ENCODE measurements at places on chromosomes 13 and 19.

DNA sequence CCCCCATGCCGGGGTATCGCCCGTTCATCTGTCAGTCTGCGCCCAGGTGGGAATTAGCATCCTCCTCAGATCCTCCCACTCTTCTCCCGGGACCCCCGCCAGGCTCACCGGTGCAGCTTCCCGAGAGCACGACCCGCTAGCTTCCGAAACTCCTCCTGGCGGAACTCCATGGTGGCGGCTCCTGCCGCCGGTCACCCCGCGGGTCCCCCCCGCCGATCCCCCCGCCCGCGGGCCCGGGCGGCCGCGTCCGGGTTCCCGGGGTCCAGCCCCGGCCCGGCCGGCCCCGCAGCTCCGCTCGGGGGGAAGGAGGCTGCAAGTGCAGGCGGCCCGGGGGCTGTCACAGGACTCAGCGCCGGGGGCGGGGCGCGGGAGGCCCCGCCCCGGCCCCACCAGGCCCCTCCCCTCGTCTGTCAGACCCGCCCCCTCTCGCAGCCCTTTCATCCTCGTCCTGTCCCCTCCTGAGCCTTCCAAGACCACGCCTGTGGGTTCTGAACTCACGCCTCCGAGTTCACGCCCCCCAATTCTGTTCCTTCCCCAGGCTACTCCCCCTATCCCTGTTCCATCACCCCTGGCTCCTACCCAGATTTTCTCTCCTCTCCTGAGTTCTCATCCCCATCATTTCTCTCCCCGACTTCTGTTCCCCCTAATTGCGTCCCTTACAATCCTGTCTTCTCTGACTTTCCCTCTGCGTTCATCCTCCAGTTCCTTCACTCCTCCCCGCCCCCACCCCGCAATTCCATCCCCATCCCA, at the start of gene SLC17A7:
TSS of gene SLC17A7 (minus strand) at position 318 of the 750 bp plus-strand sequence. CDS start at position 170, 148 bp downstream.
- DNase-seq, result no peak

GRCh38 chr13:99722931-99723330, 221.7 kb downstream of the TM9SF2 start:
- no peak for DNase-seq

GRCh38 chr19:4014541-4015491, 7.3 kb downstream of the PIAS4 start:
- no peak for DNase-seq

DNA sequence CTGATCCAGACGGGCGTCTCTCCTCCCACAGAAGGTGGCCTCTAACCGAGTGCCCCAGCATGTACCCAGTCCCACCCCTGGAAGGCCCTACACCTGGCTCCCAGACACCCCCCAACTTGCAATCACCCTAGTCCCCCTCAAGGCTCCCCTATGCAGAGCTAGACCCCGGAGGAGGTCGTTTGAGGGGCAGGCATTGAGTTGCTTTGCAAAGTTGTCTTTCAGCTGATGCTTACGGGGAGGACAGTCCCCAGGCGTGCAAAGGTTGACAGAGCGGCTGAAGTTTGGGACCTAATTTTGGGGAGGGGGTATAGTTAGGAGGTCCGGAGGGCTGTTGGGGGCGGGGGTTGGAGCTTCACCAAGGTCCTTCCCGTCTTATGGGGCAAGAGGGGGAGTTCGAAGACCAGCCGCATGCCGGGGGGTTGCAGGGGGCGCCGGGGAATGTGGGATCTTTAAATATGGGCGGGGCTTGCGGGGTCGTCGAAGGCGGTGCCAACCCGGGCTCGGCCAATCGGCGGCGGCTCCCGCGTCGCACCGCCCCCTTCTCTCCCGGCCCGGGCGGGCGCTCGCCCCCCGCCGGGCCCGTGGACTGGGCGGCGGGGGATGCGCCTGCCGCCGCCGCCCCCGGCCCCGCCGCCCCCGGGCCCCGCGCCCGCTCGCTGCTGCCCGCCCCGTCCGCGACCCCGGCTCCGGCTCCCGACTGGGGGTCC, at the start of gene KCNN1:
TSS of gene KCNN1 (plus strand) at position 558 of the 707 bp plus-strand sequence. CDS start 6,782 bp downstream, outside the sequence.
- DNase-seq, result no peak

DNA sequence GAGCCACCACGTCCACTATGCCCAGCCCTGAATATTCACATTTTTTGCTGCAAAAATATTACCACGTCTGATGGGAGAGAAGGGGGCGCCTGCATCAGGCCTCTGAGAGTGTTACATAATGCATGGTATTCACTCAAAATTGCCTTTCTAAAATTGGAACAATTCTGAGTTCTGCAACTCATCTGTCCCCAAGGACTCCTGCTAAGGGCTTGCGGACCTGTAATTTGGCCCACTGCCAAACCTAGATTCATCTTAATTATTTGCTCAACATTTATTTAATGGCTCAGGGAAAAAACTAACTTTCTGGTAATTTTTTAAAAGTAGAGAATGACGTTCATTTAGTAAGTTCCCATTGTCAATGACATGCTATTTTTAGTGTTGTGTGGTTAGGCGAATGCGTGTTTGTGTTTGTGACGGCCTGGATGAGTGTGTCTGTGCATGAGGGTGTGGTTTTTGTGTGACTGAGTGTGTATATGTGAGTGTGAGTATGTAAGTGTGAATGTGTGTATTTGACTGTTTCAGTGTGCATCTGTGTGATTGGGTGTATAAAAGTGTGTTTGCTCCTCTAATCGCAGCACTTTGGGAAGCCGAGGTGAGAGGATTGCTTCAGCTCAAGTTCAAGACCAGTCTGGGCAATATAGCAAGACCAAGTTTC, 8.8 kb downstream of the INAFM1 start:
- DNase-seq, result no peak

DNA sequence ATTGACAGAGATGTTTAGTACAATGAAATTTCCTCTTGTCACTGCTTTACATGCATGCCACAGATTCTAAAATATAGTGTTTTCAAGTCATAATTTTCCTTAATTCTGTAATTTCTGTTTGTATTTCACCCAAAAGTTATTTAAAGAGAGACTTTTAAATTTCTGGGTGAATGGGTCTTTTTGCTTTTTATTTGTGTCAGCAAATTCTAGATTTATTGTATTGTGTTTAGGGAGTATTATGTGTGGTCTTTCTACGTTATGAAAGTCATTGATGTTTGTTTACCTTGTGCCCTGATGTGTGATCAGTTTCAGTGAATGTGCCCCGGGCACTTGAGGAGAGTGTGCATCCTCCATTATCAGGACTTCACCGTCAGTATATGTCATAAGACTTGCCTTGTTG, 92.7 kb downstream of the SGCG start:
- no peak for DNase-seq

DNA sequence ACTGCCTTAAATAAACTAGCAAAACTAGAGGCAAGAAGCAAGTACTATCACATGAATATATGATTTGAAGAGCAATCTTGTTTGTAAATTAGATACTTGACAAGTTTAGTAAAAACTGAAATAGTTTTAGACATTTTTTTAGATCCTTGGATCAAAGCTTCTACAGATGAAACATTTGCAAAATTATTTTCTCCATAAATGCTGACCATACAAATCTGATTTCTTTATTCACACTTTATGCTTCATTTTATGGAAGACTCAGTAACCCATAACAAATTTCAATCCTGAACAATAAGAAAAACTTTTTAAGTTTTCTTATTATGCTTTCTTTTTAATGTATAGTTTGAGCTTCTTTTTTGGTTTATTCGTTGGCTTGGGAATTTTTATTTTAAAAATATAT, 750.2 kb upstream of the SLITRK5 start:
- DNase-seq, result no peak

GRCh38 chr13:85148009-85148408, 651.2 kb downstream of the SLITRK6 start:
- DNase-seq, result no peak

DNA sequence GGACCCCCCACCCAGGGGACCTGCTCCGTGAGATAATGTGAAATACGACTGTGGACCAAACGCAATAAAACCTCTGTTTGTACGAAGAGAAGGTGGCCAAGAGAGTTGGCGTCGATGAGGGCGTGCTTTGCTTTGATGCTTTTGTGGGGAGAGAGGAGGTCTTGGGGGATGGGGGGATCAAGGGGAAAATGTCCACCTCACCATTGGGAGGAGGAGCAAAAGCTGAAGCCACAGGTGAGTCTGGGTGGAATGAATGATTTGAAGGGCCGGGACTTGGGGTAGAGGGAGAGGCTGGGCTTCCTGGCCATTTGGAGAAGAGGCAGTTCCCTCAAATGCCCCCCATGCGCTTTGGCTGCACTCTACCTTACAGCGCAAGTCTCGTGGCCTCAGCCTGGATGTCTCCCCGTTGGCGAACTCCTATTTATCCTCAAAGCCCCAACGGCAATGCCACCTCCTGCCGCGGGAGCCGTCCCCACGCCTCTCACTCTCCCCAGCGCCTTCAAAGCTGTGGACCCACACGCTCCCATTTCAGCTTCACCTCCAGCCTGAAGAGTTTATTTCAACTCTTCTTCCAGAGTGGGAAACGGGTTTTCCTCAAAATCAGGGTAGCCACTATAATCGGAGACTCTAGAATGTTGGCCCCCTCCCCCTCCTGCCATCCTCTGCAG, 795 bp upstream of the ABCA7 start:
- DNase-seq, result no peak

DNA sequence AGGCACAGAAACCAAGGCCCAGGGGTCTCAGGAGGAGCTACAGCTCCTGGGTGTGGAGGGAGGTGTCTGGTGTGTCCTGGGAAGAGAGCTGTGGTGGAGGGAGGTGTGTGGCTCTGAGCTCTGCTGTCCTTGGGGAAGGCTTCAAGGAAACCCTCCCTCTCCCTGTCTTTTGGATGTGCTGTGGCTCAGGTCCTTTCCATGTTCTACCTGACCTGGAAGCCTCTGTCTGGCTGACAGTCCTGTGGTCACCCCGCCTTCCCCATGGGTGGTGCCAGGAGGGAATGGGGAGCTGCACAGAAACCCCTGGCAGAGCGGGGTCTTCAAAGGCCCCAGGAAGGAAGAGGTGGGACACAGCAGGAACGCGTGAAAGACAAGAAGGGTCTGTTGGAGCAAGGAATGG, 617 bp upstream of the CEACAM7 start:
- no peak for DNase-seq

GRCh38 chr19:19053508-19054314, 10.1 kb upstream of the SLC25A42 start:
- DNase-seq, result peak; percentile 29

DNA sequence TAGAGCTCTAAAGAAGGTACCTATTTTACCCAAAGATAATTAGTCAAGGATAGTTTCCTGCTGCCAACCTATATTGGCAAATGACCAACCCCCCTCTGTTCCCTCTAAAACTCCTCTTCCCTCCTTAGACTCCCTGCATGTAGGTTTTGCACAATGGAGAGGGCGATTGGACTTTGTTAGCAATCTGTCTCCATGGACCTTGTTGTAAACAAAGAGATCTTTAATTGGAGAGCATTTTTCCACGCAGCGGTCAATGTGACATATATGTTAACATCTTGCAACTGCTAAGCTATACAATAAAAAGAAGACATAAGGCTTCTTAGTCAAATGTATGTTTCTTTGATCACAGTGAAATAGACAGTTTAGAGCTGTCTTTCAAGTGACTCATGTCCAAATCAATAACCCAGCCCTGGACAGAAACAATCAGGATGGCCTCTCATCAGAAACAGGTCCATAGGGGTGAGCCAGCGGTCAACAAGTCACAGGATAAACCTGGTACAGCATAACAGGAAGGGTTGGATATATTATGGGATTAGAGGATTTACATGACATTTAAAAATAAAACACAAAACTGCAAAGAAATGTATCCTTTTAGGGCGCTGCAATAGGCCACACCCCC, 69.7 kb upstream of the UBL3 start:
- DNase-seq, result no peak

DNA sequence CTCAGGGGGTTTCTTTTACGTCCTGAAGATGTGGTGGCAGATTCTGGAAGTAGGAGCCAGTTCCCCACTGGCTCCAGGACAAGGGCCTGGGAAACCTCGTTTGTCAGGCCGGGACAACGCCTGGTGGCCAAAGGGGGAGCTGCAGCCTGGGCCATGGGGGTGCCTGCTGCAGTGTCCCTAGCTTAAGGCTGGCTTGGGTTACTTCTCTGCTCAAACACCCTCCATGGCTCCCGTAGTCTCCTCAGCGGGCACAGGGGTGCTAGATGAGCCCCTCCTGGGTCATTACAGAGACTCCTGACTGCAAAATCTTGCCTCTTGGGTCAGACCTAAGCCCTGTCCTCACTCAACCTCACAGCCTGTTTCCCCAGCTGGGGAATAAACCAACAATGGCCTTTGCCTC, 14.7 kb downstream of the CILP2 start:
- DNase-seq, result no peak

DNA sequence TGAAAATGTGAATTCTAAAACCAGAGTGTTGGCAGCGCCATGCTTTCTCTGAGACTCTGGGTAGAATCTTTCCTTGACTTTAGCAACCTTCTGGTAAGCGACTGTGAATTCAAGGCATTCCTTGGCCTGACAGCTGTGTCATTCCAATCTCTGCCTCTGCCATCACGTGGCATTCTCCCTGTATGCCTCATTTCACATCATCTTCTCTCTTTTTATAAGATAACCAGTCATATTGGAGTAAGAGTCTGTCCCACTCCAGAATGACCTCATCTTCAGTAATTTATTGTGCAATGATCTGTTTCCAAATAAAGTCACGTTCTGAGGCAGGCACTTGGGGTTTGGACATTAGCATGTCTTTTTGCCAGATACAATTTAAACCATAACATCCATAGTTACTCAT, 103.4 kb upstream of the POSTN start:
- DNase-seq, result no peak

DNA sequence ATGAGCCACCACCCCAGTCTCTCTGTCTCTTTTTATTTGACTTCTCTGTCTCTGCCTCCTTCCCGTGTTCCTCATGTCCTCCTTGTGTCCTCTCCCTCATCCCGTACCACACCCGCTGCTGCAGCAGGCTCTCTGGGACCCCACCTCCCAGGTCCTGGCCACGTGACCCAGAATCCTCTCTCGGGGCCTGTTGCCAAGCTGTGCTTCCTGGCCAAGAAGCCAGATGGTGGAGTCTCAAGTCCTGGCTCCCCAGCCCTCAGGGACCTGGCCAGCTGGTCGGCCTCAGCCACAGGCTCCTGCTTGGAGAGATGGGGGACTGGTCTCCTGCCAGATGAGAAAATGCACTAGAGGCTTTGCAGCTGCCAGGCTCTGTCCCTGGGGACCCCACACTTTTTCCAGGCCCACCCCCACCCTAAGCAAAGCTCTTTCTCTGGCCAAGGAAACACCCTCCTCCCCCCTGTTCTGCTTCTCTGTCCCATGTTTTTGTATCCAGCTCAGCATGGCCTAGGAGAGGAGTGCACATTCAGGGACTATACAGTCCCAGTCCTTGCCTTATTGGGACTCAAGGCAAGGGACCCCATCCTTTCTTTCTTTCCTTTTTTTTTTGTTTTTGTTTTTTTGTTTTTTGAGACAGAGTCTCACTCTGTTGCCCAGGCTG, 34.3 kb upstream of the SHKBP1 start:
- DNase-seq, result no peak

DNA sequence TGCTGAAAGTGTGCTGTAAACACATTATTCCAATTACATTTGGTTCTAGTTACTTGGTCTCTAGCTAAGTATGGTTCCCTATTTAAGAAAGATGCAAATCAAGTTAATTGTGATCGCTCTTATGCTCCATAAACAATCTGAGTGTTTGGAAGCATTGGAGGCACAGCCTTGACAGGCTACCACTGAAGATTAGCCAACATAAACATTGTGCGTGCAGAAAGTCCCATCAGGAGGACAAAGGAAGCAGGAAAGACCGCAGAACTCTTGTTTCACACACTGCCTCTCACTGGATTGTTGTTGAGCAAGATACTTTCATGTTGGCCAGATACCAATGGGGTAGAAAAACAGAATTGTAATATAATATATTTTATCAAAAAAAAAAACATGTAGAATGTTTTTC, 814.4 kb downstream of the EFNB2 start:
- DNase-seq, result no peak

Data from stimulated activated CD8-positive, alpha-beta memory T cell treated with anti-CD3 and anti-CD28 coated beads, Interleukin-2, amount 100 ng/mL, for 1 hour (primary cell).